ENCODE measurements at places on chromosomes 12 and 14.

DNA sequence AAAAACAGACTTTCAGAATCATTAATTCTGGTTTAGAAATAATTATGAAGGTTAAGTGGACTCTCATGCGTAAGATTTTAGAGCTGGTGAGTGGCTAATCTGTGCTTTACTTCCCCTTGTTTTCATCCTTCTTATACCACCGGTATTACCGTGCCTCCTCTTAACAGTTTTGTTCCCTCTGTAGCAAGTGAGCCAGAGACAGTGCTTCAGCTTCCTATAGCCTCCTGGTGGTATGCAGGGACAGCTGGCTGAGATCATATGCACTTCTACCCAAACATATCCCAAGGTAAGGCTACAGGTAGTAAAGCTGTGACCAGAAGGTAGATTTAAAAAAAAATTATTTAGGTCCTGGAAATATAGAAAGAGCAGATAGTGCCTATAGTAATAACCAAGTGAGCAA lies 55.2 kb downstream of the PDE3A start:
- no peak for DNase-seq

- no peak for DNase-seq
Measured at GRCh38 chr12:52692254-52692653, 11.1 kb downstream of the KRT77 start.

DNA sequence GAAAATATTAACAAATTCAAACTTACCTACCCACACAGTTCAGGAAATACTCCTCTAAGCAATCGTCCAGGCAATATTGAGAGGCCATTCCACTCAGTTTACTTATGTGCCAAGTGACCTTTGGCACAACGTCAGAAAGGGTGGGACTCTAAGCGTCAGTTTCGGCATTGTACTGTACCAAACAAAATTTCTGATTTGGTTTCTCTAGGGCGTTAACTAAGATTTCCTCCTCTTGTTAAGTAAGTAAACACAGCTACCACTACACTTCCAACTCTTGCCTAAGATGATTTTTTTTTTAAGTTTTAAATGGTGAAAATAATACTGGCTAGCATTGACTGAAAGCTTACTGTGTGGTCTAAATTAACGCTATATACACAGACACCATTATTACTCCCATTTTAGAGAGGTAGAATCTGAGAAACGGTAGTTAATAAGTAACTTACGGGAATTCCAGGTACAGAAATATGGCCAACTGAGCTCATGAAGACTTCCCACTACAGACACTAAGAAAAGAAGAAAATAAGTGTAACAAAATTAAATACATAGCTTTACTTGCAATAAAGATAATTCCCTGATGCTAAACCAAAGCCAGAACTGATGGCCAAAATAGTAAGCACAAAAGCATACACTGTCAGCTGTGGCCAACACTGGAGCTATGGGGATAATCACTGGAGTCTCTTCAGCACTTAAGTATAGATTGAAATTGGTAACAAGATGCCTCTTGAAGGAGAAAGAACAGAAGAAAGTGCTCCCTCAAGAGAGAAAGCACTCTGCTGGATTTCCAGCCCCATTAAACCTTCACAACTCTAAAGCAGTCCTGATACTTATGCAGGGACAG lies 76.1 kb downstream of the EPS8 start:
- DNase-seq = no peak

- DNase-seq = no peak
Measured at GRCh38 chr12:43675048-43675904, 83.3 kb downstream of the PUS7L start.

DNA sequence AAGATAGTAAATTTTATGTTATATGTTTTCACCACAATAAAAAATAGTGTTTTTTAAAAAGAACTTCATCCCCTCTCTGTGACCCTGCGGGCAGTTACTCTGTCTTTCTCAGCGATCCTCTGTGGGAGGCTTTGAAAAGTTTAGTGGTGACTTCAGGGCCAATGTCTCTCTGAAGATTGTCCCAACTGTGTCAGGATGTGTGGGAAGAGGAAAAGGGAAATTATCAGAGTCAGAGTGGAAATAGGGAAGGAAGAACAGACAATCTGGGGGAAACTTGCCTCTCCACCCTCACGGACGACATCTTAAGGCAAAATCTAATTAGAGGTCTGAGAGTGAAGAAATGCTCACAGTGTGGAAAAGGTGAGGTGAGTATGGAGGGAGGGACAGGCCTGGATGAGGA lies 3.5 kb upstream of the OR10P1 start:
- DNase-seq = no peak

DNA sequence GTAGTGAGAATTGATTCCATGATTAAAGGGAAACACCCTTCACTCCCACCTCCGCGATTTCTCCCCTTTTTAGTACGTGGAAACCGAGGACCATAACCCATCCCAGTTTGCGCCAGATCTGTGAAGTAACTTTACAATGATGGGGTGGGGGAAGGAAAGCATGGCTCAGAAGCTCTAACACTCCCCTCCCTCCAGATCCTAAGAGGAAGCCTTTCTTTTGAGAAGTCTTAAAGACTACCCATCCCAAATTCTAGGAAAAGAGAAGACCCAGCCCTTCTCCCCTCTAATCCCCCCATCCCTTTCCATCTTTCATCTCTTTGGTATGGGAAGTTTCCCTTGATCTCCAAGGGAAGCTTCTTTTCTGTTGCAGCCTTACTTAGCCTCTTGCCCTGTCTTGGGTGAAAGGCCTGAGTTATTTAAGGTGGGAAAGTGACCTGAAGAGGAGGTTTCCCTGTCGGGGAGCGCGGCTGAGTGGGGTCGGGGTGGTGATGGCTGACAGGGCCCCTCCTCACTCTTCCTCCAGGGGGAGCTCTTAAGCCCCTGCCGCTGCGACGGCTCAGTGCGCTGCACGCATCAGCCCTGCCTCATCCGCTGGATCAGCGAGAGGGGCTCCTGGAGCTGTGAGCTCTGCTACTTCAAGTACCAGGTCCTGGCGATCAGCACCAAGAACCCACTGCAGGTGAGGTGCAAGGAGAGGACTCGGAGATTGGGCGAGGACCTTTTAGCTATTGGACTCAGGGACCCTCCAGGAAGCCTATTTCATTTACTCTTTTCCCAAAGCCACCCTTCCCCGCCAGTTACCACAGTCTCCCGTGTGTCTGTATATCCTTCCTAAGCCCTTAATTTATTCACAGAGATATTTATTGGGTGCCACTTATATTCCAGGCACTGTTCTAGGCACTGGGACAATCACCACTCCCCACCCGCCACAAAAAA lies 1.8 kb downstream of the MARCHF9 start:
- no peak for DNase-seq

DNA sequence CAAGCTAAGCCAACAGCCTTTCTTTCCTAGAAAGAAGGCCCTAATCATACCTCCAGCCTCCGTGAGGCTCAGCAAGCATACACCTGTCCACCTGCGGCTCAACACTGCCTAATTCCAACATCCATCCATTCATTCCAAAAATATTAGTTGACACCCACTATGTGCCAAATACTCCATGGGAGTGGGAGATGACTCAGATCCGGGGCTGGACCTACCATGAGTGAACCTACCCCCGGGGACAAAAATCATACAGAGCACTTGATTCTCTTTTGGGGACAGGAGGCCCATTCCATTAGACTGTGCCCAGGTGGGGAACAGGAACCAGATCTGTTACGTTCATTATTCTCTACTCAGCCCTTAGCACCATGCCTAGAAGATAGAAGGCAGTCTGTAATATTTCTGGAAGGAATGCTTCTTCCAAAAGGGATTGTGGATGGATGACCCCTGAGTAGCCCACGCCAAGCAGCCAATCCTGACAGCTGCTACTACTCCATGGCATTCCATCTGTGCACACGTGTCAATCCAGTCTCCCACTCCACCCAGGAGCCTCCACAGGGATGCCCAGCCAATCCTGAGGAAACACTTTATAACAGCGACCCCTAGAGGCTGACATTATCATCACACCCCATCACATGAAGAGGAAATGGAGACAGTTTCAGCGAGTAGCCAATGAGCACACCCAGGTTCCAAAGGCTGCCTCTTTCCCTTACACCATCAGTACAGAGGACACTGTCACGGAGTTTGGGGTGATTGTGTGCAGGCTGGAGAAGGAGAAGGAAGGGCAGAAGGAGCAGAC lies 170.7 kb downstream of the ESRRB start:
- DNase-seq = no peak

- no peak for DNase-seq
Measured at GRCh38 chr12:24889411-24889810, 59.5 kb downstream of the BCAT1 start.

GRCh38 chr12:101021911-101022388 lies 188.1 kb downstream of the SLC5A8 start:
- no peak for DNase-seq

GRCh38 chr14:25055992-25056687 lies 6.2 kb upstream of the STXBP6 start:
- DNase-seq = no peak

- DNase-seq = no peak
Measured at GRCh38 chr12:68831751-68832503, 23.9 kb downstream of the MDM2 start.

- DNase-seq = no peak
Measured at GRCh38 chr14:91180611-91181010, 63.9 kb downstream of the GPR68 start.

DNA sequence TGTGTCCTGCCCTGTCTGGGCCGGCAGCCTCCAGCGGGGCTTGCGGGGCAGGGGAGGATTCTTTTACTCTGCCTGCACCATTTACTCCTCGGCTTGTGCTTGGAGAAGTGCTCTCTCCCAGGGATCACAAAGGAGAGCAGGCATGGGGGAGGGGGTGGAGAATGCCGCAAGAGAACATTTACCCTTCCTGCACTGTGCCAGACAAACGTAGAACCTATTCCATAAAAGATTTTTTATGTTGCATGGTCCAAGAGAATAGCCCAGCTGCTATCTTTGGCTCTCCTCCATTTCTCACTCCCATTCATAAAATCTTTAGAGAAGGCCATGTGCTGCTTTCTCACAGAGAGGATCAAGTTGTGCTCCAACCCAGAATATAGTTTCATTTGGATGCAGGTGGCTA lies 159.4 kb downstream of the SPTSSA start:
- no peak for DNase-seq

GRCh38 chr14:64478634-64479250 lies 13.4 kb downstream of the AKAP5 start:
- DNase-seq = no peak

DNA sequence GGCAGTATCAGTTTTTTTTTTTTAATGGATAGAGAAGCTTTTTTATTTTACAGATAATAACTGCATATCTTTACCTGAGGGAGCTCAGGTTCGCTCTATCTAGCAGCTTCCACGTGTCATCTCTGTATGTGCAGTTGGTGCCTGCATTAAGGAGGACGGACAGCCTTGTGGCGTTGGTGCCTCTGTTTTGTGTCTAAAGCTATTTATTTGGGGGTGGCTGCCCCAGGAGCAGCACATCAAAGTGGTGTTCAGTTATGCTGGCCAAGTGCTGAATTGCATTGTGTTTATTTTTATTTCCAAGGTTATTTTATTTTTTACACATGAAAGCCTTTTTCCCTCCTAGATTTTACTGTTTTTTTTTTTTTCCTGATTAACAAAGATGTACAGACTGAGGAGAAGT lies 59.7 kb downstream of the RASSF3 start:
- no peak for DNase-seq

DNA sequence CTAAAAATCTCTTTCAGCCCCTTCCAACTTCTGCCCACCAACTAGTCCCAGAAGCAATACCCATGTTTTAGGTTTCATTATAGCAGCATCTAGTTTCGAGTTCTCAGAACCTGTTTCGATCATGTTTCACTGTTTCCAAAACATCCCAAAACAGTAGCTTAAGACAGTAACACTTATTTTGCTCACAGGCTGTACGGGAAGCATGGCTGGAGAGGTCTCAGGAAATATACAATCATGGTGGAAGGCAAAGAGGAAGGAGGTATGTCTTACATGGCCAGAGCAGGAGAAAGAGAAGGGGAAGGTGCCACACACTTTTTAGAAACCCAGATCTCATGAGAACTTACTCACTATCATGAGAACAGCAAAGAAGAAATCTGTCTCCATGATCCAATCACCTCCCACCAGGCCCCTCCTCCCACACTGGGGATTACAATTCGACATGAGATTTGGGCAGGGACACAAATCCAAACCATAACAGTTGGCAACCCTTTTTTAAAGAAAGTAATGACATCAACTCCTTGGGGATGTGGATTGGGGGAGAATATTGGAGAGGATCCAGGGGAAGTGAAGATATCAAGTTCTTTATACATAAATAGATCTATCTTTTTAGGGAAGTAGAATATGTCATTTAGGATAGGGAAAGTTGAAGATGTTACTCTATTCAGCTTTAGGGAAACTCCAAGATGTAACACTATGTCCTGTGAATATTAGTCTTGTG lies 269.9 kb upstream of the PLEKHG7 start:
- no peak for DNase-seq

- DNase-seq = no peak
Measured at GRCh38 chr12:32146074-32146873, 39.6 kb downstream of the BICD1 start.

DNA sequence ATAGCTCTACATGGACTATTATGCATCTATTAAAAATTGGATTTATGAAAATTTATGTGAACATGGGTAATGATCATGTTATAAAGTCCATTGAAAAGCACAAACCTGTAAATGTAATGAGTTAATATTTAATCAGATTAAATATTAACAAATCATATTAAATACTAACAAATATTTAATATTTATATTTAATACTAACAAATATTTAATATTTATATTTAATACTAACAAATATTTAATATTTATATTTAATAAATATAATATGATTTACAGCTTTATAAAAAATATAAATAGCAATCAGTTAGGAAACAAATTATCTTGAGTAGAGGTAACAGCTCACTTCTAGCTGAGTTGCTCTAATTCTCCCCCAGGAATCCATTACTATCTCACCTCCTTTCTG lies 758.0 kb upstream of the USP15 start:
- DNase-seq = no peak

DNA sequence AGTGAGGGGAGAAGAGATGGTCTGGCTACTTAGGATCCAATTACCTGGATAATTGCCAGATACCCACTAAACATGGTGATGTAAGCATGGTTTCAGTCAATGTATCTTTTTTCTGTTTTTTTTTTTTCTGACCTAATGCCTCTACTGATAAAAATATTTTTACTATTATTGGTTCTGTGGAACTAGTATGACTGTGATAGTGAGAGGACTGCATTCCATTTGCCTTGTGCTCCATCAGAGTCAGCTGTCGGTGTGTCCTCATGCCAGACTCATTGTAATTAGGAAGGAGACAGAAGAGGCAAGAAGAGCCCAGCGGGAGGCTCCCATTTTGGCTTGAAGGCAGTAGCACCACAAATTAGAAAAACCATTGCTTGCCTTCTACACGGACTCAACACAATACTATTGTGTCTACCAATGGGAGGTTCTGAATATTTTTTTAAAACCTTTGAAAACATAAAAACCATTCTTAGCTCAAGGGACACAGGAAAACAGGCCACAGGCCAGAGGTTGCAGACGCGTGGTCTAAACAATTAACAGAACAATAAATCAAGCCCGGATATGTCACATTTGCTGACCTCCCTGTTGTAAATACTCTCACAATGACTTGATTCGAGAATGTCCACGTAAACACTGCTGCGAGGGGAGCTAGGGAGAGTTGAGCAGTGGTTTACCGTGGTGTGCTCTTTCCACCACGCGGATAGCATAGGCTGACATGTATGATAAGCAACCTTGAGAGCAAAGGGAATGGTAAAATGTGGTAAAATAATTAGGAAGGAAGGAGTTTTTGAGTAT lies 13.5 kb upstream of the DCP1B start:
- DNase-seq = no peak

Measured in stimulated activated CD8-positive, alpha-beta memory T cell treated with anti-CD3 and anti-CD28 coated beads, Interleukin-15, amount 100 ng/mL, for 48 hours (primary cell).